ENCODE measurements at places on chromosomes 4 and X.
A peak's percentile ranks its signal among the peaks of the same experiment; 100 is the strongest.

DNA sequence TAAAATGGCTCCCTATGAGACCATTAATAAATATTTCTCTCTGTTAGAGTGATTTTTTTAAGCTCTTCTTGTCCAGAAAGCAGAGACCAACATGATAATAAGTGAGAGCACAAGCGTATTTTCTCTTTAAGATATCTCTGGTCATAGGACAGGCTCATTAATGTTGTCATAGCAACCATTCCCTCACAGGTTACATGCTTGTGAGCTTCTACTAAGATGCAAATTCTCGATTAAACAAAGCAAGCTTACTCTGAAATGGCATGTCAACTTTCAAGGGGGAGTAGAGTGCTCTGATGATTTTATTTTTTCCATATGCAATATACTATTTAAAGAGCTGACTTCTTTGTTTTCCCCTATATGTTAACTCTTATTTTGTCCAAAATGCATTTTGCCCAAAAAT lies 487.2 kb upstream of the LCORL start:
- DNase-seq, result peak; percentile 52

GRCh38 chr4:185898413-185898812 lies 86.4 kb upstream of the SORBS2 start:
- no peak for DNase-seq

GRCh38 chrX:11375614-11376119 lies 82.5 kb downstream of the AMELX start:
- DNase-seq, result peak; percentile 29

- no peak for DNase-seq
Measured at GRCh38 chr4:145390571-145390970, 91.1 kb upstream of the SMAD1 start.

- no peak for DNase-seq
Measured at GRCh38 chr4:148445860-148446330, 3.7 kb upstream of the NR3C2 start.

- DNase-seq, result no peak
Measured at GRCh38 chr4:173411106-173411693, 12.3 kb upstream of the SCRG1 start.

DNA sequence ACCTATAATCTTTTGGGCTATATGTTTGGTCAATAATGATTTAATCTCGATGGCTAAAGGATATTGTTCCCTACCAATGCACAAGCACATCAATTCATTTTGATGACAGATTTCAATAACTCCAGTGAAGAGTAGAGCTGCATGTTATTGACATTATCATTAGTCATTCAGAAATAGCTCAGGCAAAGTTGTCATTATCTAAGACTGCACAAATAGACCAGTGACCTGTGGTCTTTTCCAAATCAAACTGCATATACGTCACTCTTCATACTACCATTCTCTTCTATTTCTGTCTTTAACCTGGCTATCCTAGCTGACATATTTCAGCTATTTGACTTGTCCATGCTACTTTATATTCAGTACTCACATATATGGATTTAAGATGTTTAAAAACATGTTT lies 1050.8 kb downstream of the C4orf33 start:
- no peak for DNase-seq

DNA sequence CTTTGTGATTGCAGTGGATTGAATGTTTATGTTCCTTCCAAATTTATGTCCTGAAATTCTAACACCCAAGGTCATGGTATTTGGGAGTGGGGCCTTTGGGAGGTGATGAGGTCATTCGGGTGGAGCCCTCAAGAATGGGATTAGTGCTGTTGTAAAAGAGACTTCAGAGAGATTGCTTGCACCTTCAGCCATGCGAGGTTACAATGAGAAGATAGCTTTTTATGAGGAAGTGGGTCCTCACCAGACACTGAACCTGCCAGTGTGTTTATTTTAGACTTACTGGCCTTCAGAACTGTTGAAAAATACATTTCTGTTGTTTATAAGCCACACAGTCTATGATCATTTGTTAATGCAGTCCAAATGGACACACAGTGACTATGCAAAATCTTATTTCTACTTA lies 161.0 kb upstream of the GPRIN3 start:
- DNase-seq, result no peak

GRCh38 chr4:86450861-86451260 lies 91.0 kb upstream of the MAPK10 start:
- no peak for DNase-seq

DNA sequence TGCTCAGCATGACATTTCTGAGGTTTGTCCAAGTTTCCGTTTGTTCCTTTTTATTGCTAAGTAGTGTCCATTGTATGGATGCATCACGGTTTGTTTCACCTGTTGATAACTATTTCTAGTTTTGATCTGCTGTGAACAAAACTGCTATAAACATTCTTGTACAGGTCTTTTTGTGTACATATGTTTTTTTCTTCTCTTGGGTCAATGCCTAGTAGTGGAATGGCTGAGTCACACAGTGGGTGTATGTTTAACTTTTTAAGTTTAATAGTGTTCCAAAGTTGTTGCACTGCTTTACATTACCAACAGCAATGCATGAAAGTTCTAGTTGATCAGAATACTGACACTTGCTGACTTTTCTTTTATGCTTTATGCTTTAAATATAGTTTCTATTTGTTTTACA lies 76.7 kb downstream of the MAOB start:
- no peak for DNase-seq

GRCh38 chrX:40154250-40154852 lies 56.6 kb upstream of the BCOR start:
- DNase-seq, result peak; percentile 43

- peak; percentile 63 for DNase-seq
Measured at GRCh38 chr4:182207830-182208396, 35.3 kb upstream of the TENM3 start.

DNA sequence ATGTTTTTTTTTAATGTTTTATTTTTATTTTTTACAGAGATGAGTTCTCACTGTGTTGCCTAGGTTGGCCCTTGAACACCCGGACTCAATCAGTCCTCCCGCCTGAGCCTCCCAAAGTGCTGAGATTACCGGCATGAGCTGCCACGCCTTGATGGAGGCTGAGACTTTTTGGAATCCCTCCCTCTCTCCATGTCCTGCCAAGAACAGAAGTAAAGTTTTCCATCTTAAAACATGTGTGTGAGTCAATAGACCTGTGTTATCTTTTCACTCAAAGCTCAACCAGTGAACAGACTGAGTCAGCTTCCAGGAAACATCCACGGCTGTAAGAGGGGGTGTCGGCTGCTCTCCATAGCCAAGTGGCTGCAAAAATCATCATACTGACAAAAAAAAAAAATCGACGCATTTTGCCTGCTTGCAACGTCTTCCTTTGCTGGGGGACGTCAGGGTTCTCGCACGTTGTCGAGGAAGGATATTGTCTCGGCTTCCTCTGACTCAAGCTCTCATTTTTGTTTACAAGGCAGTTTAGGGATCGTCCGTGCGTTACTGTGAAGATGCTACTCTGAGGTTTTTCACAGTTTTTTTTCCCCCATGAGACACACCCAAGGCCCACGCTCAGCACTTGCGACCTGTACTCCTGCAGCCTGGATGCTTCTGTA lies 10.0 kb upstream of the ASMTL start:
- no peak for DNase-seq

GRCh38 chr4:52750819-52751486 lies at the start of gene ERVMER34-1:
ERVMER34-1 (minus strand) TSS chr4:52751425; CDS start chr4:52745520, 5,905 bp downstream.
- peak; percentile 16 for DNase-seq

DNA sequence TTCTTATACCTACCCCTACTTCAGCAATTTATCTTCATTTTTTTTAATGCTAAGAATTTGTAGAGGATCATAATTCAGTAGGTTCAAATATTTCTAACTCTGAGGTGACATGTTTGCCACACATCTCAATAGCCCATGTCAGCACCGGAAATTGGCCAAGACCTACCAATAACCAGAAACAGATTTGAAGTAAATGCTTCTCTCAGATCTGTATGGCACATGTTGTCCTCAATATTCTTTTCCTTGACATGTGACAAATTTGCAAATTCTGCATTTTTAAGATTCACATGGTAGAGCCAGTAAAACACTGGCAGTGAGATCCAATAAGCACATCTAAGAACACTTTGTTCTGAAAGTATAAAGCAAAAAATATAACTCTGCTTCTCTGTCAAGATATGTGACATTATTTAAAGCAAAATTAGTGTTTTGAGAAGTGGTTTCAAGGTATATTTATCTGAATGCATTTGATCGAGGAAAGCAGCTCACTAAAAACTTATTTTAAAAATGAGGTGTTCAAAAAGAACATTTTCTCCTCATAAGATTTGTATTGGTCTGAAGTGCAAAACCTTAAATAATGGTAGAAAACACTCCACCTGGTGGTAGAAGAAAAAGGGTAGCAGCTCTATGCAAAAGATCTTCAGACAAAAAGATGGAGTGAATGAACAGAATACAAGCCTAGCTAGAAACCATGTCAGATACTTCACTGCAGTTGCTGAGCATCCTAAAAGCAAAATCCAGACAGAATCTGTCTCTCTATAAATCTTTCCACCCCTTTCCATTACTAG lies 513.8 kb upstream of the FAM241A start:
- DNase-seq, result peak; percentile 9

DNA sequence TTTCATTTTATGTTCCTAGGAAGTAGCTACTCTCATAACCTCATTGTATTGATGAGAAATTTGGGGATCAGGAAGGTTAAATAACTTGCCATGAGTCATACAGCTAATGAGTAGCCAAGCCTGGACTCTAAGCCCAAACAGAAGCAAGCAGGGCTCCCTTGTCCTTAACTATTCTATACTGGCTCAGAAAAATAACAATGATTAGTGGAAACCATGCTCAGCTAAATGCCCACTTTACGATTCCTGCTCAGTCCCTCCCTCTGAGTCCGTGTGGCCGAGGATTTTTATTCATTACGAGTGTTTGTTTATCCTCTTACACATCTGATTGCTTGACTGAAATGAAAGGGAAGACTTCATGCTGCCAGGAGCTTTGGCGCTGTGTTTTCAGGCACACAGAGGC lies 100.9 kb downstream of the SLC34A2 start:
- DNase-seq, result no peak

- no peak for DNase-seq
Measured at GRCh38 chr4:107216379-107216778, 180.3 kb upstream of the DKK2 start.

DNA sequence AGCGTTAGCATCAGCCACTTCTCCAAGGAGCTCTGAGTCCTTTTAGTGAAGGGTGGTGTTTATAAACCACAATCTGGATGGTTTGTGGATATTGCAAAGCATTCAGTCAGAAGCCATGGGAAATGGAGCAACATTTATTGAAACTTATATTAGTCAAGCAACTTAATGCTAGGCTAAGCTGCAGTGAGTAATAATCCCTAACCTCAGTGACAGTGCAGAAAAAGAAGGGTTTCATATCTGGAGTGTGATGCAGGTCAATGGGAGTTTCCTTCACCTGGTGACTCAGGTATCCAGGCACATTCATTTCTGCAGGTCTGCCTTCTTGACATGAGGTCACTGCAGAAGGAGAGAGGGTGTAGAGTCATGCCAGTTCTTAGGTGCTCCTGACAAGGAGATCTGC lies 10.4 kb upstream of the DRD5 start:
- no peak for DNase-seq

- no peak for DNase-seq
Measured at GRCh38 chrX:10444204-10444603, 176.2 kb downstream of the MID1 start.

DNA sequence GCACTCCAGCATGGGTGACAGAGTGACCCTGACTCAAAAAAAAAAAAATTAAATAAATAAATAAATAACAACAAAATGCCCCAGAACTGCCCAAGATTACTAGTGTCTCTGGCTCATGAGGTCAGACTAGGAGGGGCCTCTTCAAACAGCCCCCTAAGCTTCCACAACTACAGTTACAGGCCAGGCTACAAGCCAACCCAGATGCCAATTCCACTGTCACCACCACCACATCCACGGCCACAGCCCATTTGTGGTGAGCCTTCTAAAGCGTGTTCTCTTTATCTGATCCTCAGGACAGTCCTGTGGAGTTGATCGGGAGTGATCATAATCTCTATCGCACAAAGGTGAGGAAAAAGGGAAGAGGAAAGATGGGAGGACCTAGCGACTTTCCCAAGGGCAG lies 36.6 kb downstream of the IGFBP7 start:
- DNase-seq, result no peak

DNA sequence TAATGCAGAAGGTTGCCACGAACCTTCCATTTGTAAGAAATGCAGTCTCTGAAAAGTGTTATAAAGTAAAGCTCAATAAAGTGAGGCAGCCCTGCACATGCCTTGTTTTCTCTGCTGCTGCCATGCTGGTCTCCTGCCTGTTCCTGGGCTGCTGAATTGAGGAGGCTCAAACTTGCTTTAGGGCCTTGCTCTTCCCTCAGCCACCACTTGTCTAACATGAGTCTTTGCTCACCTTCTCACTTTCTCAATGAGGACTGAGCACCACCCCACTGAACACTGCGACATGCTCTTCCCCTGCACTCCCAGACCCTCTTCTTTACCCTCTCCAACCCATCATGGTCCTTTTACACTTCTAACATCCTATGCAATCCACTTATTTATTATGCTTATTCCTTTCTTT lies 25.2 kb upstream of the MFAP3L start:
- no peak for DNase-seq

DNA sequence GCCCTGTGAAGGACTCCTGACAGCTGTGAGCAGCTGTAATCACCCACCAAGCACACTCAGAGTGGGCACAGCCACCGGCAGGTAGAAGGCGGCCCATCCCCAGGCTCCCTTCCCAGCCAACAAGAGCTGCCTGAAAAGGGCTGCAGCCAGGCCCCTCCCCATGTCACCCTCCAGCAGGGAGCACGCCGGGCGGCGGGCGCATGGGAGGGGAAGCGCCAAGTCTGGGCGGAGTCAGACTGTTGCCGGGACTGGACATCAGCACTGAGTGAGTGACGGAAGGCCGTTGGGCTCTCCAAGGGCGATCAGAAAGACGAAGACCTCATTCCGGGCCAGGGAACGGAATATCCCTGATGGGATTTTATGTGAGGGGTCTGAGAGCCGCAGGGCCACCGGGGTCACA lies 82.1 kb downstream of the PPP2R2C start:
- no peak for DNase-seq

- DNase-seq, result peak; percentile 15
Measured at GRCh38 chr4:88382621-88383020, 4.0 kb downstream of the HERC6 start.

- DNase-seq, result no peak
Measured at GRCh38 chr4:20831746-20832145, 131.5 kb downstream of the PACRGL start.

DNA sequence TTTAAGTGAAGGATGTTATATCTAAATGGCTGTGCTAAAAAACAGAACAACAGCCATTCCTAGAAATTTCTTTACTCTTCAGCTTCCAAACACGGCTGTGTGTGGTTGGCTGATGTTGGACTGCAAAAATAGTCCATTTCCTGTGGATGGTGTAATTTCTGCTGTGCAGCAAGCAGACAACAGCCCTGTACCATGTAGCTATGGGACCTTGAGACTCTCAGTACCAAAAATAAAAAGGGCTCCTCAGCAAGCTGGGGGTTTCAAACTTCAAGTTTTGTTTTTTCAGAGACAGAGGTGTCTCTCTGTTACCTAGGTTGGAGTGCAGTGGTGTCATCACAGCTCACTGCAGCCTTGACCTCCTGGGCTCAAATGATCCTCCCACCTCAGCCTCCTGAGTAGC lies 18.1 kb downstream of the CD40LG start:
- DNase-seq, result no peak

Data from small intestine (tissue), 16 donors.